ENCODE measurements at places on chromosomes 16 and 17.

- DNase-seq: no peak
Measured at GRCh38 chr16:82892324-82892723, 265.6 kb downstream of the CDH13 start.

DNA sequence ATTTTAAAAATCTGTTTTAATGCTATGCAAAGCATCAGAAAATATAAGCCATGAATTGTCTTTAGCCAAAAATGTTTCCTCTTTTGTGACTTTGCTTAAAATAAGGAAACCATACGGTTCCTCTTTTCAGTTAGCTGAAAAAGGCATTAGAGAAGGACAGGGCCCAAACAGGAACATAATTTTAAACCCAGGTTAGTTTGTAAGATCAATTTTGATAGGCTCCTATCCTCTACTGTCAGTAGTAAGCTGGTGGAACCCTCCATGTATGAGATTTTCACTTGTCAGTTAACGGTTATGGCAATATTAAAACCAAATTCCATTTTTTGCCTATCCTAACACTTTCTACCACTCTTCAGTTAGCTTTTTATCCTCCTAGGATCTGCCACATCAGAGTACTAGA, 4.3 kb downstream of the EVI2B start:
- DNase-seq: no peak

- DNase-seq: no peak
Measured at GRCh38 chr17:73503560-73503959, 140.7 kb downstream of the SDK2 start.

DNA sequence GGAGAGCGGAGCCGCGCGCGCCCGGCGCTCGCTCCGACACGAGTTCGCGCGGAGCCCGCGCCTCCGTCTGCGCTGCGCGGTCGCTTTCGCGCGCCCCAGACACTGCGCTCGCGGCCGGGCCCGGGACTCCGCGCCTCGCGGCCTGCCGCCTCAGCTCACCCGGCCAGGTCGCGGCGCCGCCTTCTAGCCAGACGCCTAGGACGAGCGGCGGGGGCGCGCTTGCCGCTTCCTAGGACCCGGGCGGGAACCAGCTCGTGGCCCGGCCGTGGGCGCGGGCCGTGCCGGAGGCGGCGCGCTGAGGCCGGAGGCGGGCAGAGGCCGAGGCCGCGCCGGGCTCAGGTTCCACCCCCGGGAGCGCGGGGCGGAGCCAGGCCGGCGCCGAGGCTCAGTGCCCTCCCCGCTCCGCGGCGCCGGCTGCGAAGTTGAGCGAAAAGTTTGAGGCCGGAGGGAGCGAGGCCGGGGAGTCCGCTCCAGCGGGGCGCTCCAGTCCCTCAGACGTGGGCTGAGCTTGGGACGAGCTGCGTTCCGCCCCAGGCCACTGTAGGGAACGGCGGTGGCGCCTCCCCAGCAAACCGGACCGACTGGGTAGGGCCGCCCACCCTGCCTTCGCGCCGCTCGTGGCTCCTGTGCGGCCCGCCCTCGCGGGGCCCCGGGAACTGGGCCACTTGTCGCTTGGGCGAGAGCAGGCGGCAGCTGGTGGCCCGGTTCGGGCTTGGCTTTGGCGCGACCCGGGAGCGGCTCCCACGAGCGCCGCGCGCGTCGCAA, at the start of gene SPHK1:
SPHK1 (plus strand) TSS at position 388 of the 765 bp plus-strand sequence. CDS start 1,036 bp downstream, outside the sequence.
- no peak for DNase-seq

DNA sequence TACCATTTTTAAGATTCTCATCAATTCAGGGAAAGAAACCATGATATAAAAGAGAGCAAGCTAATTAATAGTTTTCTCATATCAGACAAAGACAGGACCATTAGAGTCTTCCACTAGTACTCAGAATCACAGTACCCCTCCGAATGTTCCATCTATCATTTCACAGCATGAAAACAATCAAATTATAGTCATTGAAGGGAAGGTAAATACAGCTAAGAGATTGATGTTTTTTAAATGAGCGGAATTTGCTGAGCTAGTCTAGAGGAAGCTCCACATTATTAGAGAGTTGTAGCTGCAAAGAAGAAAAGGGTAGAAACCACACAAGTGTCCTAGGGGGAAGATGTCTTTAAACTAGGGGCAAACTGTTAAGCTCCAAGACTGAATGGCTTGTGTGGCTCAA, 808.9 kb downstream of the CDH11 start:
- DNase-seq: no peak

DNA sequence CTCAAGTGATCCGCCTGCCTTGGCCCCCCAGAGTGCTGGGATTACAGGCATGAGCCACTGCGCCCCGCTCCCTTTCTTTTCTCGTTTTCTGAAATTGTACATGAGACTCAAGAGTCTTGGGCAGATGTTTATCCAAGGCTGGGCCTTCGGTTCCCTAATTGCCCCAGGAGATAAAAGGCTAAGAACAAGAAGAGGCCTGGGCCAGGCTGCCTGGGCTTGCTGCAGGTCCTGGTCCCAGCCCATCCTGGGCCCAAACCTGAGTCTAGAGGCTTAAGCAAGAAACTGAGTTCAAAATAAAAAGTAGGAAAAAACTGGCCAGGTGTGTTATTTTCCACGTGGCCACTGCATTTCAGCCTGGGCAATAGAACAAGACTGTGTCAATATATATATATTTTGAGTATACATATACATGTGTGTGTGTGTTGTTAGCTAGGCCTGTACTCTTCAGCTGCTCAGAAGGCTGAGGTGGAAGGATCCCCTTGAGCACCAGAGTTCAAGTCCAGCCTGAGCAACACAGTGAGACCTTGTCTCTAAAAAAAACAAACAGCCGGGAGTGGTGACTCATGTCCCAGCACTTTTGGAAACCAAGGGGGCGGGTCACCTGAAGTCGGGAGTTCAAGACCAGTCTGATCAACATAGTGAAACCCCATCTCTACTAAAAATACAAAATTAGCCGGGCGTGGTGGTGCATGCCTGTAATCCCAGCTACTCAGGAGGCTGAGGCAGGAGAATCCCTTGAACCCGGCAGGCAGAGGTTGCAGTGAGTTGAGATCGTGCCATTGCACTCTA, 6.8 kb upstream of the CLUH start:
- no peak for DNase-seq

DNA sequence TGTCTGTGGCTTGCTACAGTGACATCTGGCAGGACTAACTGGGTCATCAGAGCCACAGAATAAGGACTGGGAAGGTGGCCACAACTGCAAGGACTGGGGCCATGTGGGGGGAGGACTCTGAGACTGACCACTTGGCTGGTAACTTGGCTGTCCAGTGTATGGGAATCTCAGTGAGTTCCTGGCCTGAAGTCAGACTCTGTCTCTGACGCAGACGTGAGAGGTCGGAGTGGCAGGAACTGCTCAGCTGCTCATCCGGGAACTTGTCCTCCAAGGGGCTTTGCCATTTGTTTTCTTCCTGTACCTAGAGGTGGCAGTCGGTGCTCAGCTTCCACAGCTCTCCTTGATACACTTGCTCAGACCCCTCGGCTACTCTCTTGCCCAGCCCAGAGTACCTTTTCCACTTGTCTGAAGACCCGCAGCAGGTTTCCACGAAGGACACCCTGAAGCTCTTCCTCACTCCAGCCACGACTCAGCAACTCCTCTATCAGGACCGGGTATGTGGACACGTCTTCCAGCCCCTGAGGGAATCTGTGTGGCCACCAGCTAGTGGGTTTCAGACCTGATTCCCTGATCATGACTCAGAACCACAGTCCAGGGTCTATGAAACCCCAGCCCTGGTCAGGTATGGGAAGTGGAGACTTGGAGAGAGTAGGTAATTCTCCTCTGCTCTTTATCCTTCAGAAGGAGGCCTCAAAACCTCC, 7.3 kb upstream of the DPEP3 start:
- peak; percentile 35 for DNase-seq

GRCh38 chr17:67713169-67713568, 4.6 kb upstream of the NOL11 start:
- DNase-seq: no peak

GRCh38 chr17:12853921-12854320, 64.6 kb downstream of the ARHGAP44 start:
- no peak for DNase-seq

DNA sequence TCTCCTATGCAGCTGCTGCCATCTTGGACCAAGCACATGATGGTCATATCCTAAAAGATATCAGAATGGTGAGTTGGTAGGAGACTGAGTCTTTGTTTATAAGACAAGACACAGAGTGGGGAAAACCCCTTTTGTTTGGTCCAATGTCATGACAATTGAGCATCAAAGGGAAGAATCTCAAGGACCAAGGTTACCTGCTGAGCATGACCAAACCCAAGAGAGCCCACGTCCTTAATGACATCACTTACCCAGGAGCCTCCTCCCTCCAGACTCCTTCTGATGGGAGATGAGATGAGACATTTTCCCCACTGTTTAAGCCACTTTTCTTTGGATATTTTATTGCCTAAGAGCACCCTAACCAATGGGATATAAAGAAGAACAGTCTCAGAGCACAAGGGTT, 478.1 kb downstream of the NPIPA7 start:
- no peak for DNase-seq

DNA sequence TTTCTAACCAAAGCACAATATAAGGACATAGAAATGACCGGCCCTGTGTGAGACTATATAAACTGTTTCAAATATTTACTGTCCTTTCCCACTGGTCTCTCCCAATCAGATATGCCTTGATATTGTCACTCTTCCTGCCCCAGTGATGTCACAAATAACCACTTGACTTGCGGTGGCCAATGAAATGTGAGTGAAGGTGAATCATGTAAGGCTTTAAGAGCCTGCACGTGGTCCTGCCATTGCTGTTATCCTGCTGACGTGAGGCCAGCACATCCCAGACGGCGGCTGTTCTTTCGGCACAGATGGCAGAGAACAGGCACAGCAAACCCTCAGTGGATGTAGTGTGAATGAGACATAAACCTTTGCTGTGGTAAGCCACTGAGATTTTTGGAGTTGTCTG, 5.4 kb upstream of the KLHL11 start:
- DNase-seq: no peak

- no peak for DNase-seq
Measured at GRCh38 chr16:67283039-67283825, 3.9 kb downstream of the PLEKHG4 start.

DNA sequence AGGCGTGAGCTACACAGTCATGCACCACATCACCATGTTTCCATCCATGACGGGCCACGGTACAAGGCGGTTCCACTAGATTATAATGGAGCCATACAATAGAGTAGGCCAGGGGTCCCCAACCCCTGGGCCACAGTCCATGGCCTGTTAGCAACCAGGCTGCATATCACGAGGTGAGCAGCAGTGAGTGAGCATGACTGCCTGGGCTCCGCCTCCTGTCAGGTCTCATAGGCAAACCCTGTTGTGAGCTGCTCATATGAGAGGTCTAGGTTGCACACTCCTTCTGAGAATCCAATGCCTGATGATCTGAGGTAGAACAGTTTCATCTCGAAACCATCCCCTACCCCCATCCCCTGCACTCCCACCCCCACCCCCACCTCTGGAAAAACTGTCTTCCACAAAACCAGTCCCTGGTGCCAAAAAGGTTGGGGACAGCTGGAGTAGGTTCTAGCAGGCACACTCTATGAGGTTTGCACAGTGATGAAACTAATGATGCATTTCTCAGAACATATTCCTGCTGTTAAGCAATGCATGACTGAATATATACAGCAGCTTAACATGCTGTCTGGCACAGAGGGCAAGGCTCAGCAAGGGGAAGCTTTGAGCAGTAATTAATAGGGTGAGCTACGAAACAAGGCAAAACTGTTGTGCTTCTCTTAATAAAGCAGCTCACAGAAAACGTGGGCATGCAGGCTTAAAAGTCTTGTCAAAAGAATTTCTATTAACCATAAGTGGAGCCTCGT, 108.0 kb downstream of the VPS53 start:
- no peak for DNase-seq

GRCh38 chr16:87636050-87636684, 33.9 kb downstream of the JPH3 start:
- DNase-seq: peak; percentile 38

DNA sequence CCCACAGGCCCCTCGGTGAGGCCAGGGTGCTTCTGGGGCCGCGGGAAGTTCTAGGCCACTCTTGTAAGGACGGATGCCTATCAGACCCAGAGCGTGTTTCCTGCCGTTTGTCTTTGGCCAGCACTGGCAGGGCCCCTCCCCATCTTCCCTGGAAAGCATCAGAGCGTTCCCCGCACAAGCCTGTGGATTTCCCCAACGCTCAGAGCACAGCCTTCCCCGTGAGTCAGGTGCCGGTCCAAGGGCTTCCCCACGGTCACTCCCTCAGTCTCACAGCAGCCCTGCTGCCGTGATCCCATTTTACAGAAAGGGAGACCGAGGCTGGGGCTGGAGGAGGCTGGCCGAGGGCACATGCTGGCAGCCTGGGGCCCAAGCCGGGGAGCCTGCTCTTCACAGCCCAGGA, 33.7 kb downstream of the CRISPLD2 start:
- DNase-seq: no peak

- no peak for DNase-seq
Measured at GRCh38 chr16:79826732-79827475, 226.4 kb upstream of the MAF start.

DNA sequence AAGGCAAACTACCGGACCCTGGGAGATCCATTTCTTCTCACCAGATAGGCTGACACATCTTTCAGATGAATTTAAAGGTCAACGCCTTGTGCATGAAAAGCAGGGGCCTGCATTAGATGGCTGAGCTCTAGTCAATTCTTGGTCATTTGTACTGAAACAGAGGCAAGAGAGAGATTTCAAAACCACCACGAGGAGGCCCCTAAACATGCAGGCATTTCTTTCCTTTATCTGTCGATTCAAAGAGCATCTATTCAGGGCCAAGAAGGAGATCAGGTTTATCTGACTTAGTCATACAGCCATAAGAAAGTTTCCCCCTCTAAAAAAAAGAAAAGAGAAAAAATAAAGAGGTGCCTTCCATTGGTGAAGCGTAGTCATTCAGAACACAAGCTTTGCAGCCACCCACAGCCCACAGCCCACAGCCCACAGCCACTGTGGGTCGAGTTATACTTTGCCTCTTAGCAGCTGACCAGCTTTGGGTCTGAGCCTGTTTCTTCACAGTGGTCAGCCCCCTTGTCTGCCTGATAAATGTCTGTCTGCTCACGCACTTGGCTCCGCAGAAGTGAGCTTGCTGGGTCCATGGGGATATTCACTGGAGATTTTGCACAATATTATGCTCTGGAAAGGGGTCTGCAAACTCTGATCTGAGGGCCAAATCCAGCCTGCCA, 207.5 kb downstream of the CDH13 start:
- no peak for DNase-seq

DNA sequence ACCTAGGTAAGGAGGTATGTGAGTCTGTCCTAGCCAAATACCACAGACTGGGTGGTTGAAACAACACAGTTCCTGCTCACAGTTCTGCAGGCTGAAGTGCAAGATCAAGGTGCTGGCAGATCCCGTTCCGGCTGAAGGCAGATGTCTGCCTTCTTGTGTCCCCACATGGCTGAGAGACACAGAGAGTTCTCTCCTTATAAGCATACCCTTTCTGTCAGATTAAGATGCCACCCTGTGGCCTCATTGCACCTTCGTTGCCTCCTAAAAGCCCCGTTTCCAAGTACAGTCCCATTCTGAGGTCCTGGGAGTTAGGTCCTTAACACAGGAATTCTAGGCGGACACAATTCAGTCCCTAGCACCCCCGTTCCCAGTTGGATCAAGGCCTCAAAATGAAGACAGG, 9.1 kb upstream of the TMEM11 start:
- no peak for DNase-seq

- DNase-seq: no peak
Measured at GRCh38 chr17:81160747-81161453, 4.4 kb upstream of the PVALEF start.

GRCh38 chr17:68431661-68432071, 25.6 kb downstream of the WIPI1 start:
- no peak for DNase-seq
